ENCODE measurements at places on chromosomes 5 and 9.

DNA sequence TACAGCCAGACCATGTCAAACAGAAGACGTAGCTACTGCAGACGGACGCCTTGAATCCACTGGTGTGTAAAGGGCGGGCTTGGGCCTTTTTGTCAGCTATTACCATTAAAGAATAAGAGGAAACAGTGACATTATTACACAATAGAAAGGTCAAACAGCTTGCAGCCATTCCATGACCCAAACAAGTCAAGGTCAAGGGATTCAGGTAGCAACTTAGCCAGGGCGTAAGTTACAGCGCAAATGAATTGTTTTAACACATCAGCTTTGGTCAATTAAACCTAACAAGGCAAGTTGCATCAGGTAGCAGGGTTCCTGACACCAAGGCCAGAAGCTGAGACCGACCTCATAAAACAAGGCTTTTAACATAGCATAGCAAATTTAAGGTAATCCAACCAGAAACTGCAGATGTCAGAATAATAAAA is 15.3 kb downstream of the NFIB start:
- no peak for DNase-seq

- no peak for DNase-seq
Observed at GRCh38 chr9:131923132-131923671, 156.5 kb downstream of the MED27 start.

- DNase-seq = no peak
Observed at GRCh38 chr9:101478906-101479305, 43.3 kb upstream of the ALDOB start.

- DNase-seq = no peak
Observed at GRCh38 chr5:148733601-148734438, 79.5 kb upstream of the HTR4 start.

DNA sequence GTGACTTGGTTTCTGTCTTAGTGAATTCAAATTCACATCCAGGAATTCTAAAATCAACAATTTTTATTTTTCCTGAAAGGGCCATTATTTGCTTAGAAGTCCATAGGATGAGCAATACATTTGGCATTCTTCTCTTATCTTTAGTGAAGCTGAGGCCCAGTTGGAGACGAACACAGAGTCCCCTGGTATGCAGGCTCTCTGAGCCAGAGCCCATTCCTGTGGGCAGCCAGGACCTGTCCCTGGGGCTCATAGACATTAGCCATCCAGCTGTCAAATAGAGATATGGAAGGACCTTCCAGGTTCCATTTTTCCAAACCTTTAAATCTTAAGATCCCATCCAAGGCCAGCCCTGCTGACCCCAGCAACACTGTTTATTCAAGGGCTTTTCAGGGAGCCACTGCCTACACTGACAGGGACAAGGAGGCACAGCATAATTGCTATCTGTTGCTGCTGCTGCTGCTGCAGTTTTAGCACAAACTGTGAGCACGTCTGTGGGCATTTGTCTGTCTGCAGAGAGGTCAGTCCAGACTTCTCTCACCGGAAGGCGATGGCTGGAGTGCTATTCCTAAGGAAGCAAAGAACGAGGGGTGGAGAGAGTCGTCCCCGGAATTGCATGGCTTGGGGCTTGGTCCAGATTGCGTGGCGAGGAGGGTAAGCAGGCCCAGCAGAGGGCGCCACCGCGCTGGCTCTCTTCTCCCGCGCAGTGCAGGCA is 639.0 kb downstream of the CCDC171 start:
- DNase-seq = peak; percentile 35

GRCh38 chr5:16577677-16578076 is 39.1 kb downstream of the RETREG1 start:
- DNase-seq = no peak

DNA sequence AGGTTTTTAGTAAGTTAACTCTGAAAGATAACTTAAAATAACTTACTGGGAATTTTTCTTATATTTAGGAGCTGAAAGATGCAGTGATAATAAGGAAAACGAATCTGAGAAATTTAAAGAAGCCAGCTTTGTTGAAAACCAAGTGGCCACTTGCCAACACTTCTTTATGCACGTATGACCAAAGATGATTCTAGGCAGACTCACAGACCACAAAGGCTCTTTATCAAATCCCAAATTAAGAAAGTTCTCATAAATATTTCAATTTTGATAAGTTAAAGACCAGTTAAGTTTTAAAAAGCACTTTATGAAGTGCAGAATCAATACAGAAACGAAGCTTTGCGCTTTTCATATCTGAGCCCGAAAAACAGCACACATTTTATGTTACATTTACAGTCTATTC is 1.5 kb downstream of the AFF4 start:
- DNase-seq = no peak

- no peak for DNase-seq
Observed at GRCh38 chr5:180315762-180316212, 23.9 kb upstream of the MAPK9 start.

- no peak for DNase-seq
Observed at GRCh38 chr5:10498350-10498749, 56.7 kb downstream of the ROPN1L start.

DNA sequence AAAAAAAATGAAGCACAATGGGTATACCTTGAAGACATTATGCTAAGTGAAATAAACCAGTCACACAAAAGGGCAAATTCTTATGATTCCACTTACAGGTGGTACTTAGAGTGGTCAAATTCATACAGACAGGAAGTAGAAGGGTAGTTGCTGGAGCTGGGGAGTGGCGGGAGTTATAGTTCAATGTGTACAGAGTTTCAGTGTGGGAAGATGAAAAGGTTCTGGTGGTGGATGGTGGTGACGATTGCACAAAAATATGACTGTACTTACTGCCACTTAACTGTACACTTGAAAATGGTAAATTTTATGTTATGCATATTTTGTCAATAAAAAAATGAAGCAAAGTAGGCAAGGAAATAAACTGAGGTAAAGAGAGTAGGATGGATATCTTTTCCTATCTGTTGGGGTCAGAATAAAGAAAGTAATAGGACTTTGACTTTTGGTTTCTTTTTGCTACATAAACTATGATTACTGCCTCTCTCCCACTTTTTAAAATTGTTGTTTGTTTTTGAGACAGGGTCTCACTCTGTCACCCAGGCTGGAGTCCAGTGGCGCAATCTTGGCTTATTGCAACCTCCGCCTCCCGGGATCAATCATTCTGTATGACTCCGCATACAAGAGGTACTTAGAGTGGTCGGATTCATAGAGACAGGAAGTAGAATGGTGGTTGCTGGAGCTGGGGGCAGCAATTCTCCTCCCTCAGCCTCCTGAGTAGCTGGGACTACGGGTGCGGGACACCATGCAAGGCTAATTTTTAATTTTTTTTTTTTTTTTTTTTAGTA is 4.0 kb upstream of the PSAT1 start:
- no peak for DNase-seq

DNA sequence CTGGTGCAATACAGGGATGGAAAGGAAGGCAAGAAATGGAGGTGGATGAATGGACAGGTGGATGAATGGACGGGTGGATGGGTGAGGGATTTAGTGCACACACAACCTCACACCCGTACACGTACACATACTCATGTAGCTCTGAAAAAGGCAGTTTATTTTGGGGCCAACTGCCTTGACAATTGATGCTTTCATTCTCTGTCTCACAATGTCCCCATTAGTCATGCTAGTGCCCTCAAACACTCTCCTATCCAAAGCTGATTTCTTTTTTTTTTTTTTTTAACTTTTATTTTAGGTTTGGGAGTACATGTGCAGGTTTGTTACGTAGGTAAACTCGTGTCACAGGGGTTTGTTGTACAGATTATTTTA is 495.0 kb downstream of the DMAC1 start:
- no peak for DNase-seq

GRCh38 chr5:4420177-4420576 is 720.0 kb upstream of the ADAMTS16 start:
- DNase-seq = no peak
